C1 segment of cervical spinal cord (tissue), 14 donors: ENCODE measurements at places on chromosomes 3 and 15.

DNA sequence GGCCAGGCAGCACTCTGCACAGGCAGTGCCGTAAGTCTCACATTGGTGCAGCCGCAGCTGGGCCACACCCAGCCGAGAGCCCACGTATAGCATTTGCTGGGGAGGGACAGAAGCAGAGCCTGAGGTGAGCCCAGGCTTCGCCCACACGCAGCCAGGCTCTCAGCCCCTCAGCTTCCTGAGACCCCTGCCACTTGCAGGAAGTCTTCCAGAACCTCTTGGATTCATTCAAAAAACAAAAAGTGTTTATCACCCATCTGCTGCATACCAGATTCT, 6.9 kb downstream of the SEMA3G start:
- DNase-seq = no peak

DNA sequence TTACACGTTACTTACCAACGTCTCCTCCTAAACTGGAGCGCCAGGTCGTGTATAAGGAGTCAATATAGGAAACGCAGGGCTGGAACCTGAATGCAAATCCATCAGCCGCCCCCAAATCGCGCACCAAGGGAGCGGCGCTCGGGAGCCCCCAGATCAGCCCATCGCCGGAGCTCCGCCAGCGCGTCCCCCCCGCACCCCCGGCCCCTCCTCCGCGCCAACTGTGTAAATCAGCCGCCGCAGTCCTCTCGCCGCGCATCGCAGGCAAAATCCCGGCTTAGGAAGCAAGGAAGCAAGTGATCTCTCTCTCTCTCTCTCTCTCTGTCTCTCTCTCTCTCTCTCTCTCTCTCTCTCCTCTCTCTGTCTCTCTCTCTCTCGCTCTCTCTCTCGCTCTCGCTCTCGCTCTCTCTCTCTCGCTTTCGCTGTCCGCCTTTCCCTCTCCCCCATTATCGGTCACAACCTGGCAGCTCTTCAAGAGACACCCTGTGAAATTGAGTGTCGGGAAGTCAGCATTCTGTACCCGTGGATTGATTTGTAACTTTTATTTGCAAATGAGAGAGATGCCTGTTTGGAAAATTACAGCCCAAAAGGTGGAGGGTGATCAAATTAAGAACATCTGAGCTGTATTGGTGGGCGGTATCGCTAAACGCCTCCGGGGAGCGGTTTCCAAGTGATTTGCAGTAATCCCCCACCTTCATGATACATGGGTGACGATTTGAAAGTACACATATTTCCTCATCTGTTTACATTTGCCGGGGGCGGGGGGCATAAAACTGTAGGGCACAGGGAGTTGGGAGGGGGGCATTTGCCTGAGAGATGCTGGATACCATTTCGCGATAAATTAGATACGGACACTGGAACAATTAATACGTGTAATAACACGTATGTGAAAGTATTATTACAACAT, 645 bp upstream of the SLITRK3 start:
- DNase-seq = no peak

DNA sequence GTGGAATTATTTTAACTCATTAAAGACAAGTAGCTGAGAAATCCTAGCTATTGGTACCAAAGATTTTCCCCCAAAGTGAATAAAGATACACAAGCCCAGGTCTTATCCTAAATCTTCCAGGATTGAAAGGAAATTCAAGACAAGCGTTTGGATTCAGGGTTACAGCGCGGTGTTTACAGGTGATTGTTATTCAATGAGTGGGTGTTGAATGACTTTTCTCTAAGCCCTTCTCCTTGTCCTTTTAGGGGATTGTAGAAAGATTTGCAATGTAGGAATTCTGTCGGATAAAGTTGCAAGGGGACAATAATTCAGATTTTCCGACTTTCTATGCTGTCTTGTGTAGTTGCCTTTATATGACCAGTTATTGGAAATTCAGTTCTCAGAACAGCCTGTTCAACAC, 57.2 kb downstream of the USP13 start:
- DNase-seq = no peak

GRCh38 chr3:132435911-132436425, 18.7 kb downstream of the DNAJC13 start:
- DNase-seq = no peak

DNA sequence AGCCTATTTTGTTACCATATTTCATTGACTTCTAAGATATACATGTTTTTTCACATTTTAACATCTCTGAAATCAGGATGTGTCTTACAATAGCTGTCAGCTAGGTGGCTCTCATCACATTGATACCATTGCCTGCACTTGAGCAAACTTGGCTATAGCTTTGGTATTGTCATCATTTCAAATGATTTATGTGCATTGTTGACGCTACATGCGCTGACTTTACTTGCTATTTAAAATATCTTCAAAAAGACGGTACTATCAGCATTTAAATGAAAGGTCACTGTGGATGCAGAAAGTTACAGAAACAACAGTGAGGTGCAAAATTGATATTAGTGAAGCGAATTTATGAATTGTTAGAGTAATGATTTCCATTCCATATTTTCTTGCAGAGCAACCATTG, 54.0 kb upstream of the ABHD2 start:
- DNase-seq = no peak

DNA sequence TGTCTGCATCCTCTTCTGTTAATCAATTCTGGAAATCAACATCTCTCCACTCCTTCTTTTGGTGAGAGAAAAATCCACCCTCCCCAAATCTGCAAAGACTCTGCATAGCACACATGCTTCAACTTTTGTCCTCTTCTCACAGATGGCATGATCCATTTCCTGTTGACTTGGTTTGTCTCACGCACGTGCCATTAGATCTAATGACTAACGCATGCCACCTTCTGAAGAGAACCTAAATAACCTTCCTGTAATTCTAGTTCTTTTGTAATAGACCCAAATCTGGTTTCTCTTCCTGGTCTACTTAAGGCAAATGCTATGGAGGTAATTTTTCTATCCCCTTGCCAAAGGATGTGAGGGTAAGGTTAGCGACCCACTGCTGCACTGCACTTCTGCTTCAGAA, 51.0 kb upstream of the ATOSA start:
- DNase-seq = no peak

DNA sequence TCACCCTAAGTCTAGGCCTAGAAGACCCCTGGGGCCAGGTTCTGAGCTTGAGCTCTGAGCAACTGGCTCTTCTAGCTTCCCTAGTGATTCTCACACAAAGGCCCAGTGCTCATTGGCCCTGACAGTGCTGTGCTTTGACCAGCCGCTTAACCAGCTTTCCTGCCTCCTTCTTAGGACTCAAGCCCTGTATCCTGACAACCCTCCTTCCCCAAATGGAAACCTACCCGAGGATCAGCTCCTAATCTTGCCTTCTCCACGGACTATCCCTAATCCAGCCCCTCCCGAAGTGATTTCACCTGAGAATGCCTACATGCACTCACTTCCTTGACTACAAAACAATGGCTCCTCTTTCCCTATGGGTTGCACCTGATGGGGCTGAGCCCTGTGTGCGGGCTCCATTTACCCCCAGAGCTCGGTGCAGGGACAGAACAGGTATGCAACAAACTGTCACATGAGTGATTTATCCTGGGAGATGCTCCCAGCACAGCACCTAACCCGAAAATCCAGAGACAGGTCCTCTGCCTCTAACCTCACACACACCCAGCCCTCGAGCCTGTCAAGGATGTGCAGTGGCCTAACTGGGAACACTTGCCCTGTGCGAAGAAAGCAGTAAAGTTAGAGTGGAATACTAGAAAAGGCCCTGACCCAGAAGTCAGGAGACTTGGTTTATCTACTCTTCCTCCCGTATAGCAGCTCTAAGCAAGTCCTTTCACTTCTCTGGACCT, 2.3 kb downstream of the MEGF11 start:
- DNase-seq = no peak

DNA sequence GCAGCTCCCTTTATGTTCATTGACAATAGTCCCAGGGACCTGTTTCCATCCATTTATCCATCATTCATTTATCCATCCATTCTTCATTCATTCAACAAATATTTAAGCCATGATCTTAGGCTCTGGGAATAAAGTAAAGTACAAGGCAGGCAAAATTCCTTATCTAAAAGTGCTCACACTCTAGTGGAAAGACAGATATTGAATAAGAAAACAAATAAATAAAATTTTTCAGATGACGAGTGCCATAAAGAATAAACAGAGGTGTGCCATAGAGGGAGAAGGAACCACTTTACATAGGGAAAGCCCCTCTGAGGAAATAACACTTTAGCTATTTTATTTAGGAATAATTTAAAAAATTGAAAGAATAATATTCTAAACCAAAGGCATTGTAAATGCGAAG, 76.2 kb downstream of the COL8A1 start:
- DNase-seq = no peak

DNA sequence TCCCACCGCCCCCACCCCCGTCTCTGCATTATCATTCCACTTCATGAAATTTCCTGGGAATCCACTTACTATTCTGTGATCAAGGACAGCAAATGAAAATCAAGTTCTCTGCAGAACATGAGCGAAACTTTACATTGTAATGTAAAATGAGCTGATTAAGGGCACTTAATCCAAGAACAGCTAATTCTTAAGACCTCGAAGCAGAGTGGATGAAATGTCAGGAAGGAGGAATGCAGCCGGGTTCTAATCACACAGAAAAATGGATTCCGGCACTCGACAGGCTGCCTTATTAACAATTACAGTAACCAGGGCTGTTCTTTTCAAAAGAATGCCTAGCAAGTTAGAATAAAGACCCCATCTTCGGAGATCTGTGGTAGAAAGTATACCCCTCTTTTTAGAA, 57.5 kb downstream of the RFTN1 start:
- no peak for DNase-seq

DNA sequence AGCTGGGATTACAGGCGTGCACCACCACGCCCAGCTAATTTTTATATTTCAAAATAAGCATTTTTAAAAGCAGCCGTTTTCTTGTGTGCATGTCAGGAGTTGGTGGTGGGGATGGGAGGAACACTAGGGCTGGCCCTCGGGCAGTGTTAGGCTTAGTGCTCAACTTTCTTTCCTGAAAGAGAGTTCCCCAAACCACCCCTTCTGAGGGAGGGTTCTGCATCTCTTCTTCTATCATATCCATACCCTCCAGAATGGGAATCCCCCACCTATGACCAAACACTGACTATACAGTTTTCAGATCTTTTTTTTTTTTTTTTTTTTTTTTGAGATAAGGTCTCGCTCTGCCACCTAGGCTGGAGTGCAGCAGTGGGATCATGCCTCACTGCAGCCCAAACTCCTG, 12.5 kb downstream of the PFKFB4 start:
- DNase-seq = no peak

DNA sequence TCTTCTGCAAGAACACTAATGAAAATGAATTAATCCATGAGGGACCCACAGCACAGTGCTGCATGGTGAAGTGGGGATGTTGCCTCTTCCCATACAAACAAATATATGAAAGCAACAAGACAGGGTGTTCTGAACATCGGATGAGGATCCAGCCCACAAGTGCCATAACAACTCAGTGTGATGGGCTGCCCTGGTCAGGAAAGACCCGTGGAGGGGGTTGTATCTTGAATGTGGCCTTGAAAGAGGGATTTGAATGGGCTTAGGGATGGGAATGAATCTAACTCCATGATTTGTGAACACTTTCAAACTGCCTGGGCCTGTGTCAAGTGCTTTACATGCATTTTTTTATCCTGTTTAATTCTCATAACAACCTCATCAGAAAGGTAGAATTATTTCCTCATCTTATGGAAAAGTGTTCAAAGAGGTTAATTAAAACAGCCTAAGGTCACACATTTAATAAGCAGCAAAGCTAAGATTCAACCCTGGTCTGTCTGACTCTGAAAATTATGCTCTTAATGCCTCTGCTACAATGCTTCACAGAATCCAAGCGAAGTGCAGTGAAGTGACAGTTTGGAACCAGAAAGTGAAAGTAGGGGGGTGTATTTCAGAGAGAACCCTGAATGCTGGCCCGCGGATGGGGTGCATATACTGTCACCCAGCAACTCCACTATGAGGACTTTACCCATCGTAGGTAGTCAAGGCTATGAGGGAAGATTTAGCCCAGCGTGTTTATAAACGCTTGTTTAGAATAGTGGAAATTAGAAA, 65.6 kb upstream of the HEG1 start:
- no peak for DNase-seq

DNA sequence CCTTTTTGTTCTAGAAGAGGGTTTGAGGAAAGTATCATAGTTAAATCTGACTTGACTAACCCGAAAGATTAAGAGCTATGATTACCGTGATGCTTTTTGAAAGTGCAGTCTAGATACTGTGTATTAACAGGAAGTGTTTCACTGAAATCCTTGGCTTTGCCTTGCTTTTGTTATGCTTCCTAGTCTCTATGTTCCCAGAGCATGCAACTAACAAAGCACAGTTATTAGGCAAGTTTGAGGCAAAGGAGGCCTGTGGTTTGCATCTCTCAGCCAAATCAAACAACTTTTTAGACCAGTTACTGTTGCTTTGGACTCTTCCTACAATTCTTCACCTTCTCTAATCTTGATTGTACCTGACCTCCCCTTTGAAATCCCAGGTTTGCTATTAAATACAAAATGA, 3.9 kb downstream of the LXN start:
- no peak for DNase-seq

DNA sequence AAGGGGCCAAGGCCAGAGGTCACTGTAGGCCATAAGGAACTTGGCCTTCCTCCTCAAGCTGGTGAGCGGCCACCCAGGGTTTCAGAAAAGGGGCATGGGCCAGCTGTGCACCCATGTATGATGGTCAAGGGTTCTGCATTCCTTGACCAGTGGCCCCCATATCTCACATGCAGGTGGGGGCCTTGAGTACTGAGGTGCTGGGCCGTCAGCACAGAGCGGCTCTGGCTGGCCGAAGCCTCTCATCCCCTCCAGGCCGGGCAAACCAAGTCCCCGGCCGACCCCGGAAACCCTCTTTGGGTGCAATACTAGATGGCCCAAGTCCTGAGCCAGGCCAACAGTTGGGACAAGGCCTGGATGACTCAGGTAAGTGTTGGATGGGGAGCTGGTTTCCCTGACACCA, 9.5 kb downstream of the ALG3 start:
- DNase-seq = no peak

- no peak for DNase-seq
These were observed 792 bp downstream of the ATP13A3 start for GRCh38 chr3:194485881-194486539.

DNA sequence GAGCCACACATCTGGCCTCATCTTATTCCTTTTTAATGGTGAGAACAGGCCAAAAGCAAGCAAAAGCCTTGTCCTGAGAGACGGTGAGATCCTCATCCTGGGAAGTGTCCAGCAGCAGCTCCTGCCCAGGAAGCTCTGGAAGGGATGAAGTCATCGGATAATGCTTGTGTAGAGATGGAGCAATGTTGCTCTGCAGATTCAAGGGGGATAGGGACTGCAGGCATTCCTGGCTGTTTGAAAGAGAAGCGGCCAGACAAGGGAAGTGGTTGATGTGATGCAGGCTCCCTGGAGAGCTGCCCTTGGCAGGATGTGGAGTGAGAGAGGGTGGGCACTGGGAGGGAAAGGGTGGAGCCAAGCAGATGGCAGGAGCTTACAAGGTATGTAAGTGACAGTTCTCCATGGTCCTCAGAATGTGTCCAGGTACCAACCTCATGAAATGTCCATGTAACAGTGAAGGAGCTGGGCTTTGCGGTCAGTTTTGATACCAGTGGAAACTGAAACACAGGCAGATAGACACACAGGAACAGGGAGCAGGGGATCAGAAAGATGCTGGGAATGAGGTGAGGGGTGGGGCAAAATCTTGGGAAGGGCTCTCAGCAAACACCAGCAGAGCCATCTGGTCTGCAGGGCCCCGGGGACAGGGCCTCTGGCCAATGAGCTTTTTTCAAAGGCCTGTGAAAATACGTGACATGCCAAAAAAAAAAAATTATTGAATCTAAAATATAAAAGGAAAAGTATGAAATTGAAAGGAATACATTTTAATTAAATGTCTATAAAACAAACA, 32.2 kb upstream of the LACTB start:
- DNase-seq = no peak

GRCh38 chr3:119550192-119550910, 9.1 kb downstream of the CD80 start:
- no peak for DNase-seq
